Lung microvascular endothelial cell (primary cell): ENCODE measurements at places on chromosomes 6 and 20. TPM values are rescaled to one million over a fixed set of nuclear protein-coding genes. Genes with fewer than 3 reads are reported as not detected.

The C6orf58 gene
- total RNA-seq, result not detected in 2 replicates

DNA sequence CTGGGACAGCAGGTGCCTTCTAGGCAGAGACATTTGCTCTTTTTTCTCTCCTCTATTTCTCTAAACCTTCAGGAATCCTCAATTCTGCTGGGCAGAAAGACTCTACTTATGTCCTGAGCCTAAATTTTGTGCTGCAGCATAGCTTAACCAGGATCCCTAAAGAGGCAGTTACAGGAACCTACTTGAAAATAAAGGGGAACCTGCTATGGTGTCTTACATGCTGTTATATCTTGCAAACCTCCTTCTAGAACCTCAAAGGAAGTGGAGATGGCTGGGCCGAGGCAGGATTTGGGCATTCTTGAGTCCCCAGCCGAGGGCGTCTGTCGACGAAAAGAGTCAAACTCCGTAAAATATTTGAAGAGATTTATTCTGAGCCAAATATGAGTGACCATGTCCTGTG lies 17.1 kb upstream of the GMNN start:
- DNase-seq, result no peak

DNA sequence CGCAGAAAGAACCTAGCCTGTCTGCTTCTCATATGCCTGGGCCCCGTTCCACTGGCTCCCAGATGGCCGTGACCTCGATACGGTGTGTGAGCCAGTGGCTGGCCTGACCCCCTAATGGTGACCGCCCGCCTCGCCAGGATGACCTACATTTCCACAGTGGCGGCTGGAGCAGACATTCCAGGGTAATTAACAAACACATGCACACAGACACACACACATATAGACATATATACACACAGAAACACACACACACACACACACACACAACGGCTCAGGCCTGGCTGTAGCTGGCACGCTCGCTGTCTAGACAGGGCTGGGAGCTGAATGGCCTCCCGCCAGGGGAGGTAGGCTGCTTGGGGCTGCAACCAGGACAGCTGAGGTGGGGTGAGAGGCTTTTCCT lies 227.1 kb downstream of the ANKRD60 start:
- DNase-seq, result peak; percentile 9

DNA sequence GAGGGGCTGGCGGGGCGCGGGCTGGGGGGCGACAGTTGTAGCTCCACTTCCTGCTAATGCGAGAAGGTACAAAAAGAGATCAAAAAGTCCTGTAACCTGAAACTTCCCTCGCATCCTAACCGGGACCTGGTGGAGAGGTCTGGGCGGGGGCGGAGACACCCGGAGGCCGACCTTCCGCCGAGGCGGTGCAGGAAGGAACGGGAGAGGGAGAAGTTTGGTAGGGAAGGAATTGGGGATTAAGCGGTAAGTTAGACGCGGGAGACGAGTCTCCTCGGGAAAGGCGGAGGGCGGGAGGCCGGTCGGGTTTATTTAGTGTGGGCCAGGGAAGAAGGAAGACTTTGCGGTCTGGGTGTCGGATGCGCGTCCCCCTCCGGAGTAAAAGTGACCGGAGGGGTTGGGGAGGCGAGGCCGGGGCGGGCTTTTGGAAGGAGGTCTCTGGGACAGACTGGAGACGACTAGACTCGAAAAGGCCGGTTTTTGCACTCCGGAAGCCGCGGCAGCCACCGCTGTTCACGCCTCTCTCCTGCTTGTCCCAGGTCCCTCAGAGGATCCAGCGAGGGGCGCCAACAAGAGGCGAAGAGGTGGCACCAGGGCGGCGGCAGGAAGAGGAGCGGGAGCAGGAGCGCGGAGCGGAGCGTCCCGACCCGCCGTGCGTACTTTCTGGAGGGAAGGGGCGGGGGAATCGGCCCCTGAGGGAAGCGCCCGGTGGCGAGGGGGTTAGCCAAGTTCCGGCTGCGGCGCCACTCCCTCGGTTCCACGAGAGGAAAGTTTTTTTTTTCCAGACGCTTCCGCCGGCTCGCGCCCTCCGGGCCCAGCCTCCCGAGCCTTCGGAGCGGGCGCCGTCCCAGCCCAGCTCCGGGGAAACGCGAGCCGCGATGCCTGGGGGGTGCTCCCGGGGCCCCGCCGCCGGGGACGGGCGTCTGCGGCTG lies 734 bp downstream of the TPBG start:
- DNase-seq, result peak; percentile 16

The TBC1D22B gene
- 5.9 and 9.7 TPM in 2 replicates for total RNA-seq

The ZNF165 gene
- total RNA-seq, result 0.20 and 0.22 TPM in 2 replicates

The DCBLD1 gene
- total RNA-seq, result 24.4 and 32.3 TPM in 2 replicates

The NT5E gene
- 65.7 and 135 TPM in 2 replicates for total RNA-seq

- no peak for DNase-seq
Observed at GRCh38 chr20:8342391-8342790, 210.3 kb downstream of the PLCB1 start.

GRCh38 chr6:53795702-53796450 lies 1.1 kb downstream of the LRRC1 start:
- DNase-seq, result peak; percentile 43

The NKX2-2 gene
- not detected in 2 replicates for total RNA-seq

The SOX18 gene
- 23.8 and 29.6 TPM in 2 replicates for total RNA-seq

- DNase-seq, result no peak
Observed at GRCh38 chr6:13661647-13662046, 46.5 kb downstream of the NOL7 start.

- no peak for DNase-seq
Observed at GRCh38 chr6:140256248-140256647, 881.8 kb upstream of the CITED2 start.

The HTR1B gene
- 2.4 and 3.1 TPM in 2 replicates for total RNA-seq

- DNase-seq, result no peak
Observed at GRCh38 chr6:44715925-44716324, 328.4 kb downstream of the CDC5L start.
